ENCODE measurements at places on chromosomes 5 and 9. TPM values are rescaled to one million over a fixed set of nuclear protein-coding genes. Genes with fewer than 3 reads are reported as not detected.
A peak's percentile ranks its signal among the peaks of the same experiment; 100 is the strongest.

GRCh38 chr9:115601434-115601833, 483.5 kb upstream of the TNC start:
- H3K36me3 ChIP-seq: no peaks in the 10 kb centered on the region
- no peak for DNase-seq
- no peaks in the 10 kb centered on the region for H3K4me1 ChIP-seq
- H3K27me3 ChIP-seq: no peaks in the 10 kb centered on the region
- H3K4me3 ChIP-seq: no peak overlapping the region
- no peak overlapping the region for H3K27ac ChIP-seq

DNA sequence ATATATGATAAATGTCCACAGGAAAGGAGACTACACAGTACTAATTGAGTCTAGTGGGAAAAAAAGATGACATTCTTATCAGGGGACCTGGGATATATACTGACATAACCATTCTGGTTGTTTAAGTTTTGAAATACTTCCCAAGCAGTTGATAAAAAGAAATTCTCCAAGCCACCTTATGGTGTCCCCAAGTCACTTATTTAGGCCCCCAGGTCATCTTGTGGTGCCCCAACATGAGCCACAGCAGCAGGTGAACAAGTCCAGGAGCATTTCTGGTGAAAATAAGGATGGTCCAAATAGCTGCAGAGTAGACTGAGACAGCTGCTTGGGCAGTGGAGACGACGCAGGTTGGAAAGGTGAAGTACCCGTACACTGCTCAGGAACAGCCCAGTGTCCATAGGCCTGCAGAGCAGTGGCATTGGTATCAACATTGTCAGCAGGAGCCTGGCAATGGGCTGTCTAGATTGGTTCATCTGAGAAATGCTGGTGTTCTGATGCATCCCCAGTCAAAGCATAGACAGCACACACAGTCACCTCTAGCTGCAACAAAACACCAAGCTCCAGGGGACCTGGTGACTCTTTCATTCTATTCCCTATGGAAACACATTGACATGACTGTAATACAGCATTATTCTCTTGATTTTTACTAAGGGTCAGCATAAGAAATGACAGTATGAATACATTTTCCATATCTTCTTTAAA, 430.6 kb downstream of the NR2F1-AS1 start:
- H3K4me3 ChIP-seq: no peak overlapping the region
- no peak for DNase-seq
- no peaks in the 10 kb centered on the region for H3K4me1 ChIP-seq
- no peaks in the 10 kb centered on the region for H3K27me3 ChIP-seq

DNA sequence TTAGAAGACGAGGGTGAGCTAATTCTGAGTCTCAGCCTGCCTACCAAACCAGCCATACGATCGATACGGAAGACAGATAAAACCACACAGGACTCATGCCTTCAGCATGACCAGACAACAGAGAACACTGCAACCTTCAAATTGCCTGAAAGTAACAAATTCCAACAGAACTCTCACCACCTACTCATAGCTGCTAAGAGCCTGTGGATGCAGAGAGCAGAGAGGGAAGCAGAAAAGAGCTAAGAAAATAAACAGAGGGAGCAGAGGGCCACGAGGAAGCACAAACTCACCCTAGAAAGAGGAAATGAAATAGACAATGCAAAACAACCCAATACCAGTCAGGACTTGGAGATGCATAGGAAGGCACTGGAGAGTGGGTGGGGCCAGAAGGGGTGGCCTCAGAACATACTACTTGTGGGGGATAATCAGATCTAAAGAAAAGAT, 86.7 kb upstream of the TAS2R1 start:
- DNase-seq: peak; percentile 77
- H3K36me3 ChIP-seq: no peaks in the 10 kb centered on the region
- no peaks in the 10 kb centered on the region for H3K27me3 ChIP-seq
- H3K4me1 ChIP-seq: no peaks in the 10 kb centered on the region

Gene CHSY3
- total RNA-seq: 1.8 TPM

Gene CDH6
- 0.83 TPM for total RNA-seq

Gene HNRNPAB
- total RNA-seq: 101 TPM

Measured in esophagus muscularis mucosa (tissue), 4 donors.